ENCODE measurements at places on chromosomes 6 and 20.
A peak's percentile ranks its signal among the peaks of the same experiment; 100 is the strongest.

GRCh38 chr6:133340557-133340956 is 99.4 kb downstream of the EYA4 start:
- DNase-seq: no peak

DNA sequence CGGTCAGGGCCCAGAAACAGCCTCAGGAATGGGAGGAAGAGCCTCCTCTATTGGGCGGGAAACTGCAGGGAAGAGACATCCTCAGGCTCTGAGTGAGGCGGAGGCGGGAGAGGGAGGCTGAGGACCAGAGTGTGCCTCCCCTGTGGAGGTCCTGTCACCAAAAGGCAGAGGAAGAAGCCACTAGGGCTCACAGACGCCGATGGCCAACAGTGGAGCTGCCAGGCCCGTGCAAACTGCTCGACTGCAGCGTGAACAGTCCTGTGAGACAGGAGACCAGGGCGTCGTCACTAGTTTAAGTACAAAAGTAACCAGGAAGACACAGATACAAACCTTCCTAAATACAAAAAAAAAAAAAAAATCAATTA is 82.7 kb downstream of the TAF4 start:
- no peak for DNase-seq

- DNase-seq: no peak
Measured at GRCh38 chr6:52976149-52976548, 18.9 kb downstream of the GSTA4 start.

- peak; percentile 17 for DNase-seq
Measured at GRCh38 chr6:111427341-111428116, 55.5 kb downstream of the REV3L start.

DNA sequence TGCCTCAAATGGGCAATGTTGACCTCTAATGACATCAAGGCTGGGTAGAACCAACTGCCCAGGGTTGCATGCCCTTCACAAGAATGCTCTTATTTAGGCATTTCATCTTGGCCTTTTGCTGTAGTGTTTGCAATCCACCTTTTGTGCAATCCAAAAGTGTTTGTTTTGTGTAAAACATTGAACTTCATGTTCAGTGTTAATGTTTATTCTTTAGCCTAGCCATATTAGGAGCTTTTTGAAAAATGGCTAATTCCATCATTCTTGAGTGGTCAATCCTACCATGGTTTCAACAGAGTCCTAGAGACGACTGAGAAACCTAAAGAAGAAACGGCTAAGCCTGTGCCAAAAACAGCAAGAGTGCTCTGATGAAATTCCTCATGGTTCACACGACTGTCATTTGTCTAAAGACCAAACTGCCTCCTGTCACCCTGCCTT is 279.6 kb upstream of the PRDM1 start:
- DNase-seq: no peak

DNA sequence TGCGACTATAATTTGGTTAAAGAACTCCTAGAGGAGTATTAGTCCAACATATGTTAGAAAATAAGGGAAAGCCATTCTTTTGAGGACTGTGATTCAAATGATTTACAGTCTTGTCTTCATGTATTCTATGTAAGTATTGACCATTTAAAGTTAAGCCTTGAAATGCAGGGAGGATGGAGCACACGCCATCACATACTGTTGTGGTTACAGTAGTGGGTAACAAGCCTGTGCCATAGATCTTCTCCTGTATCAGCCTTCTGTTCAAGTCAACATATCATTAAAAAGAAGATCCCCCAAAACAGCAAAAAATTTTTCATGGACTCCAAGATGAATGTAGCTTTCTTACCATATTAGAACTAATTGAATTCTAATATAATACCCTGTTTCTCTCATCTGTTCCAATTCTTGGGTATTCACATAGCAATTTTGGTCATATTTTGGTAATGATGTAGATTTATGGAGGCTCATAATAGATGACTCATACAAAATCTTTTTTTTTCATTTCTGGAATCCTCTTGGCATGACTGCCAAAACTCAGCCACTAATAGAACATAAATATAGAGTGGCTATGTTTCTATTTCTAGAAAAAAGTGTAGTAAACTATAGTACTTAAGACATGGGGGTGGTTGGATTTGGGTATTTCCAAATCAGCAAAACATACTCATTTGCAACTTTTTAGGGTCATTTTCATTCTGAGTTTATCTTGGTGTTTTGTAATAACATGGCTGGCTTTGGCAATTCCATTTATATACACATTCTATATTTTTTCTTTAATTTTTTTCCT is 413.5 kb downstream of the BCKDHB start:
- DNase-seq: no peak

DNA sequence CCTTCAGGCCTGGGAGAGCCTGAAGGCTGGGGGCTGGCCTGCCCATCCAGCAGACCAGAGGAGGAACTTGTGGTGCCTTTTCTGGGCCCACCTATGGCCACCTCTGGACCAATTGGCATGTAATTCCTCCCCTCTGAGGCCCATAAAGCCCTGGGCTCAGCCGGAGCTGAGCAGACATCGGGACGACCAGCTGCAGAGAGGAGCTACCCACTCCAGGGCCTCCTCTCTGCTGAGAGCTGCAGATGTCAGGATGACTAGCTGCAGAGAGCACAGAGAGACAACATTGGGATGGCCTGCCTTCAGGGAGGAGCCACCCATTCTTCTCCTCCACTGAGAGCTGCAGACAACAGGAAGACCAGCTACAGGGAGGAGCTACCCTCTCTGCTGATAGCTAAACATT is 370.1 kb downstream of the CD83 start:
- no peak for DNase-seq

GRCh38 chr6:3468585-3468984 is 11.7 kb upstream of the SLC22A23 start:
- DNase-seq: no peak

GRCh38 chr6:31464252-31465184 is 33.4 kb upstream of the MICB start:
- DNase-seq: no peak

GRCh38 chr20:48962976-48963771 is 41.7 kb downstream of the ARFGEF2 start:
- DNase-seq: no peak

DNA sequence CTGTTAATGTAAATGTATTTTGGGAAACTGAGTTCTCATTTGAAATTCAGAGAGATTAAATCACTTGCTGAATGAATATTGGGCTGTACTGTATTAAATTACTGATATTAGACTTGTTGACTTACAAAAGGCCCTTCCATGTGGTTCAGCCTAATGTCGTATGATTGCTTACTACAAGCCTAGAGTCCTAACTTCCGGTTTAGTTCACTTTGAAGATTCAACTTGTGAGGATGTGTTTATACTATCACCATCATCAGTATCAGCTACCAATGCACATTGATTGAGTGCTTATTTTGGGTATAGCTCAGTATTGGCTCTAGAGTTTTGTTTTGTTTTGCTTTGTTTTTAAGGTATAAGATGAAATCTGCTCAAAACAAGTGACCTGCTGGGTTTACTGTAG is 48.3 kb downstream of the FAM217A start:
- no peak for DNase-seq

DNA sequence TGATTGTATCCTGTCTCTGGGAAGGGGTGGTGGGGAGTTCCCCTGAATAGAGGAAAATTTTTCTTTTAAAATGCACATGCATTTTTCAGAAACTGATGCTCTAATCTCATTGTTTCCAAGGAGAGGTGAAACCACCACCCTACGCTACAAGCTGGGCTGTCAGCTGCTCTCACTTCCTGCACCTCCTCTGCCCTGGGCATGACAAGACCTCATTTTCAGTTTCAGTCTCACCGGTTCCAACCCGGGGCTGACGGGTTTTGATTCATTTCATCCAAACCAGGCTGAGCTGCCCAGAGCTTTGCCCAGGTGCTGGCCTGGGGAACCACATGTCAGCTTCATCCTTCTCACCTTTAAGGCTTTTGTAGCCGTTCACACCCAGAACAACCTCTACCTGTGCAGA is 99.7 kb downstream of the EYA2 start:
- no peak for DNase-seq

DNA sequence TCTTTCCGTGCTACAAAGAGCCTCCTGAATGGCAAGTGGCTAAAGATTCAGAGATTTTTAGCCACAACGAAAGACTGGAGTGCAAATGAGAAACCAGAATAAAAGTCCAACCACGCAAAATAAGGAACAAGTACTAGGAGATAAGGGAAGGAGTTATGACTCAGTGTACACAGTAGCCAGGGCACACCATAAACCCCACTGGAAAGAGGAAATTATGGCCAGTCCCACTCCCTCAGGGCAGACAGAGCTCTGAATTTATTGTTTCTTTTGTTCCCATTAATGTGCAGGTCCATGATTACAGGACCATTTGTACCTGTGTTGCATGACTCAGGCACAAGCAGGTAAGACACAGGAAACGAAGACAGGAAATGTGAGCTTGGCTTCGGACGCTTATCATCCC is 150.3 kb upstream of the PREP start:
- DNase-seq: no peak

GRCh38 chr6:143368426-143368825 is 82.1 kb downstream of the ADAT2 start:
- no peak for DNase-seq

- no peak for DNase-seq
Measured at GRCh38 chr6:47130086-47130485, 88.0 kb upstream of the ADGRF1 start.

GRCh38 chr6:125784365-125784764 is 6.4 kb upstream of the NCOA7 start:
- no peak for DNase-seq

DNA sequence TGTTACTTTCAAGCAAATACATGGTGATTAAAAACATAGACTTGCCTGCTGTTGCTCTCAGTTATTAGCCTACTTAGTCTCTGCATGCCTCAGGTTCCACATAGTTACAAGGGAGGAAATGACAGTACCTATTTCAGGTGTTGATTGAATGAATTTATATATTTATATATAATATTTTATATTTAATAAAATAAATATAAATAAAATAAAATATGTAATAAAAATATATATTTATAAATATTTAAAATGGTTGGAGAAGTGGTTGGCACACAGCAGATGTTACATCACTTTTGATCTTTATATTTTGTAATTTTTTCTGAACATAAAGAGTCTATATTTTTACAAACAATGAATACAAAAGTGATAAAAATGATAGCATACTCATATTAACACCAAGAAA is 716.0 kb upstream of the EYS start:
- DNase-seq: no peak

- DNase-seq: no peak
Measured at GRCh38 chr6:112202639-112203341, 51.6 kb downstream of the LAMA4 start.

DNA sequence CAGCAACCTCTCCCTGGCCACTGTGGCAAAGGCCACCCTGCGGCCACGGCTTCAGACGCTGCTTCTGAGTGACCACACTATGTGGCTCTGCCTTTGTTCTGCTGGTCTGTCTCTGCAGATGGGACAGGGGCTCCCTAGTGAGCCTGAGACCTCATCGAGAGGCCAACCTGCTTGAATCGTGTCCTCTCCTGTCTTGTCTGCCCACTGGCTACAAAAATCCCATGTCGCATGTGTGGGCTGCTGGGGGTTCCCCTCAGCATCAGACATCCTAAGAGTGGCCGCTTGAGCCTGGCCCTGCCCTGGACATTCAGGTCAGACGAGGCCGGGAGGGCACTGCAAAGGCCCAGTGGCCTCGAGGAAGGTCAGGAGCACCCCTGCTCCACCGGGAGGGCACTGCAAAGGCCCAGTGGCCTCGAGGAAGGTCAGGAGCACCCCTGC is 222.9 kb downstream of the DLL1 start:
- DNase-seq: no peak

- DNase-seq: no peak
Measured at GRCh38 chr20:19850198-19850533, 92.1 kb downstream of the RIN2 start.

All from KG1 (cell line).